ENCODE measurements at places on chromosomes 6 and 20. TPM values are rescaled to one million over a fixed set of nuclear protein-coding genes. Genes with fewer than 3 reads are reported as not detected.

DNA sequence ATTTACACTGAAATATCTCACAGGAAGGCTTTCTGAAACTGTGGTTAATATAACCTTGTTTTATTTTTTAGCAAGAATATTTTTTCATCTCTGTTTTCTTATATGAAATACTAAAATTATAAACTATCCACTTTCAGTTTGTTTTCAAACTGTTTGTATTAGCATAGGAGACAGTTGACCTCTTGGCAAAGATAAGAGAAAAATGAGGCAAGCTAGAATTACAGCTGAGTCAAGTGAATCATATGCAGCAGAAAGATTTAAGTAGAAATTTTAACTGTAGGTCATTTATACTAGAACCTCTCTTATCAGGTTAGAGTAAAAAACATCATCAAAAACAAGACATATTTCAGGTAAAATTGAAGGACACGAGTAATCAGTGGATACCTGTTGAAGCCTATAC lies 792.6 kb downstream of the PHF3 start:
- DNase-seq = no peak

DNA sequence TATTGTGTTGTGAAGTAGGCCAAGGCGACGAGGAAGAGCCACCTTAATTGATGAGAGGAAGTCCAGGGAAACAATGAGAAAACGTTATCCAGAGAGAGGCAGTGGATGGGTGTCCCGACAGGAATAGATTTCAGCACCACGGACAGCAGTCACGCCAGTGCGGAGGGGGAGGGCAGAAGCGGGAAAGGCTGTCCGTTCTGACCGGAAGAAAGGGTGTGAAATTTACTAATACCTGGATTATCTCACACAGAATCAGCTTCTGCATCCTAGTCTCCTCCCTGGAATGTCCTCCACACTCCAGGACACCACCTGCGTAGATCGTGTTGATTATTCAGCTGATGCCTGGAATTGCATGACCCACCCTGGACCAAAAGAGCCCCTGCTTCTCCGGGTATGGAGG lies 7.4 kb upstream of the BPIFA3 start:
- DNase-seq = peak; percentile 71

GRCh38 chr6:84050408-84050807 lies 16.8 kb downstream of the MRAP2 start:
- DNase-seq = no peak

GRCh38 chr6:41367700-41368099 lies 32.3 kb downstream of the NCR2 start:
- DNase-seq = peak; percentile 44

GRCh38 chr6:119312875-119313338 lies 36.7 kb downstream of the MAN1A1 start:
- DNase-seq = no peak

- DNase-seq = no peak
Observed at GRCh38 chr6:70547313-70547712, 19.4 kb upstream of the SDHAF4 start.

DNA sequence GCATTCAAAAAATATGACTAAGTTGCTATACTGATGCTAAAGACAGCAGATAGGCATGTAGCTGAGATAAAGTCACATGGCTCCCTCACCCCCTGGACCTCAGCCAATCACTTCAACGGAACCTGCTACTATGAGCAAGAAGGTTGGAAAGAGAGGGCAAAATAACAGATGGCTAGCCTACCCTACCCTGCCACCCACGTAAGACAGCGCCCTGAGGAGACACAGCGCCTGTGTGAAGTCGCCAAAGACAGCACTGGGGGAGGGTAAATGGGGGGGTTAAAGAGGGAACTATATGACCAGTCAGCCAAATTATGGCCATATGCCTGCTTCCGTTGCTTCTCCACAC lies 163.2 kb downstream of the RALGAPA2 start:
- DNase-seq = no peak

GRCh38 chr20:61436283-61436666 lies 184.2 kb downstream of the CDH4 start:
- no peak for DNase-seq

GRCh38 chr6:42572523-42572922 lies 8.7 kb downstream of the UBR2 start:
- no peak for DNase-seq

DNA sequence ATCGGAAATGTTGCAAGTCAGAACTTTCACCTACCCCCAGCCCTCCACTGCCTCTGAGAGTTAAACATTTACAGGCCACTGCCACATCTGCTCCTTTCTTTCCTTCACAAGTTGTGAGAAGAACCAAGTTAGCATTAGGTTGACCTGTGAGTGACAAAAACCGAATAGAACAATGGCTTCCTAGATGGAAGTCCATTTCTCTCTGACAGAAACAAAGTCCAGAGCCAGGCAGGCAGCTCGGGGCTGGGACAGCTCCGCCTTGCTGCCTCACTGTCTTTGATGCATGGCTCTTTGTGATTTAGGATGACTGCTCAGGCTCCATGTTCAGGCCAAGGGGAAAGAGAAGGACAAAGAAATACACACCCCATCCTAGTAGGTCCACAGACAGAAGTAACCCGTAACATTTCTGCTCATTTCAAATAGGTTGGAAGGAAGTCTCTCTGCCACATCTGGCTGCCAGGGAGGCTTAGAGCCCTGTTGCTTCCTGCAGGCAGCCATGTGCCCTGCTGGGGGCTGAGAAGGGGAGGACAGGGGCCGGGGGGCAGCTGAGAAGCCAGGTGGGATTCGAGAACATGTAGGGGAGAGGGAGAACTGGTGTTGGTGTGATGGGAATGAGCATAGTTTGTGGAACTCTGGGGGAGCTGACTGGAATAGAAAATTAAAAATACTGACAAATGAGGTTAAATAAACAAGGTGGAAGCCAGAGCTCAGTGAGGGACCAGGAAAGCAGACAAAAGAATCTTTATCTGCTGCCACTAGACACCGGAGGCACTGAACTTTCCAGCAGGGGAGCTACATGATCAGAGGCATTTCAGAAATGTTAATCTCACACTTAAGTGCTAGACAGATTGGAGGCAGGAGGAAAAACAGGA lies 19.5 kb upstream of the IER3 start:
- DNase-seq = no peak

DNA sequence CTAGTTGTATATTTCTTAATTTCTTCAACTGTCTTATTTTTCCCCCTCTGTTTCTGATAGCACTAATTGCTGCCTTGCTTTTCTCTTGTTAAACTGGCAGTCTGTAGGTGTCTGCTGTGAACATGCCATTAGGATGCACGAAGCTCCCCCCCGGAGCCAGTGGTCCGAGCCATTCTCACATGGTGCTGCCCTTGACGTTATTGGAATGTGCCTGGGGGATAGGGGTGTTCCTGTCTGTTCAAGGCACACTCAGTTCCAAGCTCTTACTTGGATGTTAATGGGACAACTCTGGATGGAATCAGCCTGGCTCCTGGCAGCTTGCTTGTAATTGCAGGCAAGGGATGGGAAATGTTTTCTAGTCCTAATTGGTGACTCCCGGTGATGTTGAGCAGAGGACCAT lies 68.4 kb downstream of the RREB1 start:
- DNase-seq = no peak

DNA sequence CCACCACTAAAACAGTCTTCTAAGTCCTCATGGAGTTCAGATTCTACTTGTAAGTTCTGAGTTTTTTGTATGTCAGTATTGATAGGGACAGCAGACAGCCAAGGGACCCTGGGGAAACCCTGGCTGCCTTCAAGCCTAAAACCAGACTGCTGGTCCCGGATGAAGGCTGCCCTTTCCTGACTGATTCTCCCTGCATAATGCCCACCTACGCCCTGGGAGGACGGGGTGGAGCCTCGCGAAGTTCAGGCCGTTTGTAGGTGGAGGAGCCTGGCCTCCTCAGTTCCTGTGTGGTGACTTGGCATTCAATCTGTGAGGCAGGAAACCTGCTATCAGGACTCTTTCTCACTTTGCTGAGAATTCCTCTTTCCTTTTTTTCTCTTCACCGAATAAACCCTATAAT lies 120.3 kb upstream of the LGSN start:
- DNase-seq = no peak

DNA sequence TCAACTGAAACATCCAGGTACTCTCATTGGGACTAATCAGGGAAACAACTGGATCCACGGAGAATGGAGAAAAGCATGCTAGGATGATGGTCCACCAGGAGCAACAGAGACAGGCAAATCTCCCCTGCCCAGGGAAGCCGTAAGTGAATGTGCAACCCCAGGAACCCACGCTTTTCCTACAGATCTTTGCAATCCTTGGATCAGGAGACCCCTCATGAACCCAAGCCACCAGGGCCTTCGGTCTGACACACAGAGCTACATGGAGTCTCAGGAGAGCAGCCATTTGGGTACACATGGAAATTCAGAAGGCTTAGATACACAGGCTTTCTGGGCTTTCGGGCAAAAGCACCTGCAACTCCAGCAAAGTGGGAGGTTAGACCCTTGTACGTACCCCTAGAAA lies 122.1 kb upstream of the PTCHD4 start:
- DNase-seq = no peak

- no peak for DNase-seq
Observed at GRCh38 chr6:15338476-15338875, 92.6 kb downstream of the JARID2 start.

DNA sequence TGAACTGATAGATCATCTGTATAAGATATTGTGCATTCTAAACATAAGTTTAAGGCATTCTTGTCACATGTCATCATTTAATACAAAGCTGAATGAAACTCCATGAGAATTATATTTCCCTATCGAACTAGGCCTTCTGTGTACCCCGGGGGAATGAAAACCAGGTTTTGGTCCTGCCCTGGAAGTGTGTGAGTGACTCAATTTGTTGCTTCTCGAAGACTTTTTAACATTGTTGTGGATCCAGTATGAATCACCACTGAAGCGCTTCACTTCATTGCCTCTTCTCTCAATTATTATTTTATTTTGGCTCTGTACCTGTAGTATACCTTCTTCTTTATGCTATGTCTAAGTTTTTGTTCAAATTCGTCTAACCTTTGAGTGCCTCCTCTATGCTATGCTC lies 150.8 kb downstream of the GRIK2 start:
- DNase-seq = no peak

DNA sequence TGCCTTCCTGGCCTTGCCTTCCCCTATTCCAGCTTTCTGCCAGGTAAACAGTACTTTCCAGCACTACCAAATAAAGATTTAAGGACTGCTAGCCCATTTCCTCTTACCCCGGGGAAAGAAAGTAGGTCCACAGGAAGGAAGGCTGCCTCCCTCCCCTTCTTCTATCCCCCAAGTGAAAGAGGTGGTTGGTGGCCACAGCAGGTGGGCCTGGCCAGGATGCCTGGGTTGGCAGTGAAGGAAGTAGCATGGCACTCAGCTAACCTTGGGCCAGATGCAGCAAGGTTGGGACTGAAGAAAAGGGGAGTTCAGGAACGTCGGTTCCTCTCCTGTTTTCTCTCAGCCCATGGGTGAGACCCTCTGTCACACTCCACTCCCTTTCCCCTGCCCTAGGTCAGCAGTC lies 8.9 kb downstream of the NFKBIL1 start:
- DNase-seq = no peak

- no peak for DNase-seq
Observed at GRCh38 chr6:81750681-81751387, 1.6 kb downstream of the TENT5A start.

GRCh38 chr6:137767911-137768690 lies 99.0 kb upstream of the TNFAIP3 start:
- no peak for DNase-seq

GRCh38 chr6:87068795-87069194 lies 26.1 kb downstream of the CGA start:
- no peak for DNase-seq

GRCh38 chr20:62893700-62894099 lies 32.1 kb upstream of the TCFL5 start:
- DNase-seq = no peak

DNA sequence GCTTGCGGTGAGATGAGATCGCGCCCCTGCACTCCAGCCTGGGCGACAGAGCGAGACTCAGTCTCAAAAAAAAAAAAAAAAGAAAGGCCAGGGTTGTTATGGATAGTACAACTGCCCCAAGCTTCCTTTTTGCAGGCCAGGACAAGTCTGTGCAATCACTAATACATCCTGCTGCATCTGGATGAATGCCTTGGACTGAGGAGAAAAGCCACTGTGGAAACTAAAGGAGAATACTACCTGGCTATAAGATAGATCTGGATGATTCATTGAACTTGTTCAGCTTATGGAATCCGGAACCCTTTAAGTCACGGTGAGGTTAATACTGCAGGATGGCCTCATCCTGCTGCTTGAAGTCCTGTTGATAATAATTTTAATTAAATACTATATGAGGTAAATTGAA lies 278.2 kb downstream of the TFAP2A start:
- DNase-seq = no peak

- DNase-seq = peak; percentile 41
Observed at GRCh38 chr6:134345789-134346188, 27.9 kb upstream of the SGK1 start.

DNA sequence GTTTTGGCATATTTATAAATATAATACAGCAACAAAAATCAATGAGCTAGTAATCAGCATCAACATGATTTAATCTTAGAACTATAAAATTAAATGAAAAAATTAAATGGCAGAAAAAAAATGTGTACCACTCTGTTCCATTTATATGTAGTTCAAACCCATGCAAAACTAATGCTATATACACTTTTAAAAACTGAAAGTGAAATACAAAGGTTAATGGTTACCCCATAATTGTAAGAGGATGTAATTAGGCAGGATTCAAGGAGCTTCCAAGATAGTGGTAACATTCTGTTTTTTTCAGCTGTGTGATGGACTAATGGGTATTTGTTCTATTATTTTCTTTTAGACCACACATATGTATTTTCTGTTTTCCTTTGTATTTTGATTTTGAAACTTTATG lies 492.1 kb downstream of the UTRN start:
- no peak for DNase-seq

Gene RAD21L1
- not detected for total RNA-seq

Gene EFCAB8
- total RNA-seq = 0.18 TPM

Gene FAM209B
- total RNA-seq = not detected

Gene CAPN11
- total RNA-seq = 0.97 TPM

Gene CABLES2
- 25.3 TPM for total RNA-seq

Gene ANKS1A
- total RNA-seq = 26.4 TPM

All from left cardiac atrium (tissue), 4 donors.